ENCODE measurements at places on chromosomes 12 and 14.

DNA sequence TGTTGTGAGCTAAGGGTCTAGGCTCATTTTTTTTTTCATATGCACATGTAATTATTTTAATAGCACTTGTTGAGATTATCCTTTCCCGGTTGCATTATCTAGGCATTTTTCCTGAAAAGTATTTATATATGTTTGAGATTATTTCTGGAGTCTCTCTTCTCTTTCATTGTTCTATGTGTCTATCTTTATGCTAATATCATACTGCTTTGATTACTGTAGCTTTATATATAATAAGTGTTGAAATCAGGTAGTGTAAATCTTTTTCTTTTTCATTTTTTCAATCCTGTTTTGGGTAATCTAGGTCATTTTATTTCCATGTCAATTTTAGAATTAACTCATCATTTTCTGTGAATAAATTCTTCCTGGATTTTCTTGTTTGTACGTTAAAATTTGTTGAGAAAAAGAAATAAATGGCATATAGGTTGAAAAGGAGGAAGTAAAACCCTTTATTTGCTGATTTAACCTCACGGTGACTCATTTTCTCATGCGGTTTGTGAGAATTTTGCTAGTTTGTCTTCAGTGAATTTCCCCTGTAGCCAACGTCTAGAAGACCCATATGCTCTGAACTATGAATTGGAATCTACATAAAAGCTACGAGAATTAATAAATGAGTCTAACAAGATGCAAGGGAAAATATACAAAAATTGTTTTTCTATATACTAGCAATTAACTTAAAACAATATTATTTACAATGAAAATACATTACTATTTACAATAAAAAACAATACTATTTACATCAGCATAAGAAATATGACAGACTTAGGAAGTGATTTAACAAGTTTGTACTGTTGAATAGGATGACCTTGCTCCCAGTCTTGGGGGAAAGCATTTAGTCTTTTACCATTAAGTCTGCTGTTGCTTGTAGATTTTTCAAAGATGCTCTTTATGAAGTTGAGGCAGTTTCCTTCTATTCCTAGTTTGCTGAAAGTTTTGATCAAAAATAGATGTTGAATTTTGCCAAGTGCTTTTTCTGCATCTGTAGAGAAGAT, 105.0 kb downstream of the SNAPC1 start:
- DNase-seq: no peak

- no peak for DNase-seq
Observed at GRCh38 chr12:51218607-51219161, 822 bp upstream of the POU6F1 start.

DNA sequence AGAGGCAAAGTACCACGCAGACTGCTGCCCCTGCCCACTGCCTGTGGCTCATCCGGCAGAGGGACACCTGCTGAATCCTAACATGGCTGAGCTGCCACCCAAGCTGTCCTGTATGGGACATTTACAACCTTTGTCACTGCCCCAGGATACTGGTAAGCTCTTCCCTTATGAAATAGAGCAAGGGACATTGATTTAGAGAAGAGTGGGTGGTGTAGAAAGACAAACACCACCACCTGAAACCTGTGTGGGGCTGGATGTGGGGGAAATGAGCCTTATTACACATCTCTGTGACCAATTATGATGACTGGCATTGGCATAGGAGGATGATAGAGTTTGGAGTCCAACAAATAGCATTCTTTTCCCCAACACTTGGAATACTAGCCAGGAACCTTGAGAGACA, 81.2 kb upstream of the GZMB start:
- DNase-seq: no peak

DNA sequence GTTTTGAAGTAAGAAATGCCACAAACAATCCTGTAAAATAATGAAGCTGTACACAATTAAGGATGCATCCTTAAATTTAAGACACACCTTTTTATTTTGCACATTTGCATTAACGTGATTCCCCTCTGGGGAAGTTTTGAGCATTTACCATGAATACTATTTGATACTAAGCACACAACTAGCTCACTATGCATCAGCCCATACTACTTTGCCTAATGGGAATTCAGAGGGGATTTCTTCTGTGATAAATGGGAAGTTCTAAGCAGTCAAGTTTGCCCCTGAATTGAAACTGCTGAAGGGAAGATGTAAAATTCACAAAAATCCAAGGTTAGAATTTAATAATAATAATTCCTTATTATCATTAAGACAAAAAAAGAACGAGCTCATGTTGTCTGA, 27.4 kb downstream of the SINHCAF start:
- no peak for DNase-seq

- DNase-seq: no peak
Observed at GRCh38 chr14:23162800-23163199, 20.7 kb downstream of the SLC7A8 start.
